ENCODE measurements at places on chromosomes 11 and 22.

DNA sequence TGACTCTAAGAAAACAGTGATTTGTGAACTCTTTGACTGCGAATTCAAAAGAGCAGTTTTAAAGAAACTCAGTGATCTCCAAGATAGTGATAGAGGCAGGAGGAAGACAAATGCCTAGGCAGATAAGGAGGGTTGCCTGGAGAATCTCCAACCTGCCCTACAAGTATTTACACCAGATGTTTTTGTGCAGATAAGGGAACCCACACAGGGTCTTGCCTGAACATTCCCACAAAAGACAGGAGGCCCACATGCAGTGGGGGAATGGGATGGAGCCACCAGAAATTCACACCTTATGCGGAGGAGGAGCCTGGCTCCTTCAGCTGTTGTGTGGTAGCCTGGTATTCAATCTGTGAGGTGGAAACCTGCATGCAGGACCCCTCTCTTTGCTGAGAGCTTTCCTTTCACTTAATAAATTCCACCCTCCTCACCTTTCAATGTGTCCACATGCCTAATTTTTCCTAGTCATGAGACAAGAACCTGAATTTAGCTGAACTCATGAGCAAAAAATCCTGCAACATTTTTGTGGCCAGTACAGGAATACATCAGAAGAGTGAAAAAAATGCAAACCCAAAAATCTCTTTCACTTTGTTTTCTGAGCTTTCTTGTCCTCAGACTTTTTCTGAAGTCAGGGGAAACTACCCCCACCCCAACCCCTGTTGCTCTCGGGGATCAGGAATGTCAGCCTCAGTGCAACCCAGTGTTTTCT, 8.1 kb upstream of the GLYAT start:
- peak; percentile 83 for DNase-seq

DNA sequence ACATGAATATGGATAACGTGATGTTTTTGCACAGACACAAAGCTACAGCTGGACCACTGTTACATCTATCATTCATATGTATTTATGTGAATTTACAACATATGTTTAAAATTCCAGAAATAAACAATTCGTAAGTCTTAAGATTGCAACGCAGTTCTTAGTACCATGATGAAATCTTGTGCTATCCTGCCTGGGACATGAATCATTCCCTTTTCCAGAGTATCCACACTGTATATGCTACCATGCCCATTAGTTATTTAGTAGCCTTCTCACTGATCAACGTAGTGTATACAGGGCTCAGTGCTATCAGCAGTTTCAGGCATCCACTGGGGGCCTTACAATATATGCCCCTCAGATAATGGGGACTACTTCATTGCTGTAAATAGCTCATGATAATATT, 4.3 kb downstream of the ATL3 start:
- DNase-seq = no peak

DNA sequence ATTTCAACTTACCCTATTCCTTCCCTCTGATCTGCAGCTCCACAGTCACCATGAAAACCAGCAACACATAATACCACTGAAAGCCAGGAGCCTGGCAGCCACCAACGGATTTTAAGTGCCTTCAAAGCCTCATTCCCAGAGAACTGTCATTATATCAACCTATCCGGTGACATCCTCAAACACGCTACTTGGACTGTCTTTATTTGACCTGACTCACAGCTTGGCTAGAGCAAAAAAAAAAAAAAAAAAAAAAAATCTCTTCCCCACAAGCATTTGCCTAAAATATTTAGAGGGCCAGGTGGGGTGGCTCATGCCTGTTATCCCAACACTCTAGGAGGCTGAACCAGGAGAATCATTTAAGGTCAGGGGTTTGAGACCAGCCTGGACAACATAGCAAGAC, 32.4 kb upstream of the ARHGAP32 start:
- no peak for DNase-seq

DNA sequence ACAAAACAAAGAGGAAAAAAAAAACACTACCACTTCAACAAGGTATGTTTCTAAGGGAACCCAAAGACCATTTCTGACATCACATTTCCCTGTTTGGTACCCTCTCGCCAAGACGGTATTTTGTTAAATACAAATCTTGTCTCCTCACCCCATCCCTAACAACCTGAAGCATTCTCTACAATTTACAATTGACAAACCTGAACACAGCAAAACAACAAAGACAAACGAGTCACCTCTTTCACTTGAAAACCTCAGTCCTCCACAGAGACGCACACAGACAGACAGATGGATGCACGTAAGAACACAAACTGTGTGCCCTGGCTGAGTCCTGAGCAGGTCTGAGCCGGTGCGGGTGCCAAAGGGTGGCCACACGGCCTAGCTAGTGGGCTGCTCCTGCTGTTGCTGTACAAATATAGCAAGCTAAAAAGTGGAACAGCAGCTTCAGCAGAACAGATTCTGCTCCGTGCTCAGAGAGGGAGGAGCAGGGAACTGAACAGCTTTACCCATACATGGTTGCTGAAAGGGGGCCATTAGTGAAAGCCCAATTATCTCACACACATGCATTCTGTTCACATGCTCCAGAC, 28.5 kb downstream of the CELF1 start:
- DNase-seq = no peak
